ENCODE measurements at places on chromosomes 5 and 9.

DNA sequence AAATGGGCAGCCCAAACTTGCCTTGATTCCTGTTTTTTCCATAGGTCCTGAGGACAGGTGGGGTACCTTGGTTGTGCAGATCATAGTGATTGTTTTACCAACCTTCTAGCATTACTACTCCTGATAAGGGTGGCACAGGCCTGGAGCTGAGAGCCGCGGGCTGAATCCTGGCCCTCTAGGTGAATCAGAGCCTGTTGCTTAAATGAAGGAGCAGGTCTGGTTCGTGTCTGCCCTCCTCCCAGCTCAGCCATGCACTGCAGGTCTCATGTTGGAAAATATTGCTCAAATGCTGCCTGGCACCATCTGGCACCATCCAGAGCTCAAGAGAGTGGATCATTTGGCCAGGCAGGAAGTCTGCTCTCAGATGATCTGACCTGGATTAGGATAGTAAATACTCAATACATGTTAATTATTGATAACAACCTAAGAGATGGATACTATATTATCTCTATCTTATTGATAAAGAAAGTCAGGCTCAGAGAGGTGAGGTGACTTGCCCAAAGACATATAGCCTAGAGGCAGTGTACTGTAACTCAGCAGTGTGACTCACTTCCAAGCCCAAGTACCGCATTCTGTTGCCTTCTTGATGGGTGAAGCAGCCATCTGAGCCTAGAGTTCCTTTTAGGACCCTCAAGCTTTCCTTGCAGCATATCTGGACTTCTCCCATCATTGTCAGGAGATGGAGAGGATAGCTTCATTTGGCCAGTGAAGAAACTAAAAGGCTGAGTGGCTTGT is 104.3 kb upstream of the PITX1 start:
- no peak for DNase-seq

- no peak for DNase-seq
Observed at GRCh38 chr5:107724642-107725041, 53.9 kb upstream of the EFNA5 start.

GRCh38 chr5:176995122-176995490 is 11.5 kb downstream of the UIMC1 start:
- no peak for DNase-seq

- DNase-seq, result no peak
Observed at GRCh38 chr9:91933556-91934352, 16.3 kb downstream of the ROR2 start.

DNA sequence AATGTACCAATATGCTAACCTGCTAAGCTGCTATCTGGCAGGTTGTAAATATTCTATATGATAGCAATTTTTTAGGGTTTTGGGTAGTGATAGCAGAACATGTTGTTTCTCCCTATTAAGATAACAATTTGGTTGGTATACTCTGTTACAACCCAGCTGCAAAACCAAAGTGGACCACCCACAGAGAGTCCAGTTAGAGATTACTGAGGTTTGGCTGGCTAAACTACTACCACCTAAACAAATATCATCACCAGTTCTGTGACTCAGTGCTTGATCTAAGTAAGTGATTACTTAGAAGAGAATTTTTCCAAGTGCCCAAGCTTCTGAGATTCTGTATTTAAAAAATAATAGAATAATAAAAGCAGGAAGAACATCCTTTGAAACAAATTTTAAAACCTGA is 72.3 kb downstream of the XRCC4 start:
- DNase-seq, result peak; percentile 80

- DNase-seq, result no peak
Observed at GRCh38 chr9:137390553-137391410, 32.2 kb downstream of the EXD3 start.

- DNase-seq, result no peak
Observed at GRCh38 chr9:3032898-3033297, 189.0 kb upstream of the PUM3 start.

DNA sequence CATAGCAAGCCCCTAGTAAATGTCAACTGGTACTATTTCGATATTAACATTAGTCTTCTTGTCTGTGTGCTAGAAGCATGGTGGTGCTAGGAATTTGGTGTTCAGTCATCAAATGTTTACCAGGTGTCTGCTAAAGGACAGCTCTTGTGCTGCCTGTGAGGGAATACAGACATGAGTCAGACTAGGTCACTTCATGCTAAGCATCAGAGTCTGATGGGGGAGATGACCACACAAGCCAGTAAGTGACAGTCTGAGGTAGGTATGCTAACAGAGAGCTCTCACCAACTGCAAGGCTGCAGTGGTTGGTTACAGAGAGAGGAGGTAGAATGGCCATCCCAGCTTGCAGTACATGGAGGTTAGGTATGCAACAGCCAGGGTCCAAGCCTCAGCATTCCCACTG is 320.9 kb downstream of the CDK5RAP2 start:
- DNase-seq, result no peak

DNA sequence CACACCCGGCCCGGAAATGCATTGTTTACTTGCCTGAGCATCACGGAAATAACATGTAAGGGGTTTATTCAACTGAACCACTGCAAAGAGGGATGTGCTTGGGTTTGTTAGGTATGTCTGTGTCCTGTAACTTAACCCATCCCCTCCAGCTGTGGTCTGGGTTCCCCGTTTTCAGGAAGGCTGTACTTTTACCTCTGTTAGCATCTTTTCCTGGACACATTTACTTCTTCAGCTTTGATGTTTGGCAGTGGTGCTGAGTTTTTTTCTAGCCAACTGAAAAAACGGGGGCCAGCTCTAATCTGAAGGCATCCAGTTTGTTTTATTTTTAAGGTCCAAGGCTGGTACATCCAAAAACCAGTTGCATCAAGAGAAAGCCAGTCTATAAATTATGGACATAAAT is 561.8 kb downstream of the BNC2 start:
- no peak for DNase-seq

- DNase-seq, result peak; percentile 70
Observed at GRCh38 chr9:131447148-131447547, 53.3 kb downstream of the PRRC2B start.

DNA sequence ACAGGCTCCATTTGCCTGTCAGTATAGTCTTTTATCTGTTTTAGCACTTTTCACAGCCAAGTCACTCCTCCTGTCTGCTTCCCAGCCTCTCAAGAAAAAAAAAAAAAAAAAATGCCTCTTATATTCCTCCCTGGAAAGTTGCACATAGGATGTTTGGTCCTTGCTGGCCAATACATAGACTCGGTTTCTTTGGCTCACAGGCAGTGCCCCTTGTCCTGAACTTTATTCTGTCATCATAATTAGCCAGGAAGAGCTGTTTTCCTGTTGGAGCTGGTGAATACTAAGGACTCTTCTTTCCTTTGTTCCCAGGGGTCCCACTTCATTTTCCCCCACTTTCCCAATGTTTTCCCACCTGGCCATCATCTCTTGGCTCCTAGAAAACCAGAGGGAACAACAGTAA is 191.2 kb downstream of the NR3C1 start:
- DNase-seq, result no peak

DNA sequence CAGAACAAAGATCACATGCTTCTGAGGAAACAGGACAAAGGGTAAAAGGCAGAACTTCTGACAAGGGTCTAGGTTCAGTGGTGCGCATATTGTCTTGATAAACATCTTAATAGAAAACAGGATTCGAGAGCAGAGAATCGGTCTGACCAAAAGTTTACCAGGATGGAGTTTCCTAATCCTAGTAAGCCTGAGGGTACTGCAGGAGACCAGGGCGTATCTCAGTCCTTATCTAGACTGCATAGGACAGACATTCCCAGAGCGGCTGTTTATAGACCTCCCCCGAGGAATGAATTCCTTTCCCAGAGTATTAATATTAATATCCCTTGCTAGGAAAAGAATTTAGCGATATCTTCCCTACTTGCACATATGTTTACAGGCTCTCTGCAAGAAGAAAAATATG is 32.4 kb upstream of the TNFSF8 start:
- no peak for DNase-seq

DNA sequence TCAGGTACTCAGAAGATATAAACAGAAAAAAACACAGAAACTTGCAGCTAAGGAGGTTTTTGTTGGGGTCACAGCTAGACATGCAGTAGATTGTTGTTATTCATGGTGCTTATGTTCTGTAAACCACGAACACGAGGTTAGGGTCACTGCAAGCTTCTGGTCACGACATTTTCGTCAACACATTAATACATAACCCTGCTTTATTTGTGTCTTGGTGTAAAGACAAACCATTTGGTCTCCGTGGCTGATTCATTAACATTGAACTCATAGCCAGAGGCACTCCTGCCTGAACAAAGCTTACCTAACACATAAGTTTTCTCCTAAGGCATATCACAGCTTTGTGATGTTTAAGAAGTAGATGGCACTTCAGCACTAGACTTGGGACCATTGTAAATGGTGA is 16.9 kb downstream of the TEK start:
- peak; percentile 58 for DNase-seq

GRCh38 chr9:125970340-125970739 is 223.2 kb downstream of the PBX3 start:
- no peak for DNase-seq

DNA sequence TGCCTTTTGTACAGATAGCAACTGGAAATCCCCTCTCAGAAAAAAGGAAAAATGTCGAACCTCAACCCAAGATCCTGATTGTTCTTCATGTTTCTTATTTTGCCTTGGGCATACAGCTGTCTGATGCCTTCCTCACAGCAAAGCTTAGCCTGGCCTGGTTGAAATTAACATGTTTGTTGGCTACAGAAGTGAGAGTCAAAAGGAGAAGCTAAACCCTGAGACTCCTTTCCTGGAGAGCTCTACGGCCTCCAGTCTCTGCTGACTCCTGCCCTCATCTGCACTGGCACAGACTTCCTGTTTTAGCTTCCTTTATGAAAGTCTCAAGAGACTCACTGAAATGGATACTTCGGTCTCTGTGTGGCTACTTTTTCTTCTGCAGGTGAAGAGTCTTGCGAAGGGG is 186.7 kb downstream of the PARP8 start:
- DNase-seq, result no peak

DNA sequence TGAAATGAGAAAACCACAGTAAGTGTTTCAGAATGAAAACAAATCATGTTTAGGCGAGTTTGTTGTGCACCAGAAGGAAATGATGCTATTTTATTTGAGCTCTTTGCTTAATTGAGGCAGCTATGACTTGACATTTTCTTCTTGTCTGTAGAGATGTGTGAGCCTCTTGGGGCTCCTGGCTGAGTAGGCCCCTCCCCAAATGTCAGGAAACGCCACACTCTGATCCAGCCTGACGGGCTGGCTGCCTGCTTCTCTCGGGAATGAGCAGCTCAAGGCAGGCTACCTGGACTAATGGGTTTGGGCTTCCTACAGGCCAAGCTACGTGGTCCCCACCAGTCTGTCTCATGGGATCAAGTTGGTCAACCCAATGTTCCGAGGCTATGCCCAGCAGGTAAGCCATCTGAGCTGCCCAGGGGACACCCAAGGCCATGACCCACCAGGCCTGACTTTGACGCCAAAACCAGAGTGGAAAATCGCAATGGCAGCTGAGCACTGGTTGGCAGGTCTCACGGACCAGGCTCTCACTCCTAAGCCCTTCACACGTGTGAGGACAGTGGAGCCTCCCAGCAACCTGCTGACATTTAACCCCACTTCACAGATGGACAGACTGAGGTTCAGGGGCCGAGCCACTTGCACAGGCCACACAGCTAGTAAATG is 29.9 kb downstream of the USP20 start:
- DNase-seq, result no peak

GRCh38 chr9:111023128-111023527 is 15.1 kb downstream of the LPAR1 start:
- DNase-seq, result no peak

GRCh38 chr9:91177081-91177480 is 184.6 kb downstream of the AUH start:
- DNase-seq, result no peak

DNA sequence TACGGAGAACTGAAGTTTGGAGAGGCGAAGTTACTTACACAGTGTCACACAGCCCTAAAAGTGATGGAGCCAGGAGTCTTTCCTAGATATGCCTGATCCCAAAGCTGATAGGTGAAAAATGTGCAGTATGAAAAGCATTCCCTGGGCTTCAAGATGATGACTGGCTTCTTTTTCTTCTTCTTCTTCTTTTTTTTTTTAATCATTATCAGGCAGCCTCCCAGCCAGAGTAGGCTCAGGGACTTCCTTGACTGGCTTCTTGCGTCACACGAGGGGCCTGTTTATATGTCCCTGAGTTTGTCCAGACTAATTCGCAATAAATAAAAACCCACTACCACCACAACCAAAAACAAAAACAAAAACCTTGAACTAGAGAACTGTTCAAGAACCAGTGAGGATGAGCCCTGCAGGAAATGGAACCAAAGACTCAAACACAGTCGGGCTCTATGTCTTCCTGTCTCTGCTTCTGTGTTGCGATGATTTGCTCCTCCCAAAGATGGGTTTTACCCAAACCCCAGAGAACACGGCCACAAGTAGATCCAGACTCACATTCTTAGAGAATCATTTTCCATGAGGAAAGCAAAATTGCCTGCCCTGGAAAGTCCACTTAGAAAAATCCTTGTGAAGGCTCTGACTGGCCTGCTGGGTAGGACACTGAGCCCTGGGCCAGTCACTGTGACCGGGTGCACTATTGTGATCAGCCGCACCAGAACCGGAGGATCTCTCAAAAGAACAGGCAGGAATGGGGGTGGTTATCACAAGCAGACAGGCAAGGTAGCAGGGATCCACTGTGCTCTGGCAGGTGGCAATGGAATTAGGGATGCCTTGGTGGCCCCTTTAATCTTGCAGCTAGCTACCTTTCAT is 38.0 kb upstream of the ADAM19 start:
- no peak for DNase-seq

- no peak for DNase-seq
Observed at GRCh38 chr5:95331358-95331757, 46.5 kb upstream of the MCTP1 start.

DNA sequence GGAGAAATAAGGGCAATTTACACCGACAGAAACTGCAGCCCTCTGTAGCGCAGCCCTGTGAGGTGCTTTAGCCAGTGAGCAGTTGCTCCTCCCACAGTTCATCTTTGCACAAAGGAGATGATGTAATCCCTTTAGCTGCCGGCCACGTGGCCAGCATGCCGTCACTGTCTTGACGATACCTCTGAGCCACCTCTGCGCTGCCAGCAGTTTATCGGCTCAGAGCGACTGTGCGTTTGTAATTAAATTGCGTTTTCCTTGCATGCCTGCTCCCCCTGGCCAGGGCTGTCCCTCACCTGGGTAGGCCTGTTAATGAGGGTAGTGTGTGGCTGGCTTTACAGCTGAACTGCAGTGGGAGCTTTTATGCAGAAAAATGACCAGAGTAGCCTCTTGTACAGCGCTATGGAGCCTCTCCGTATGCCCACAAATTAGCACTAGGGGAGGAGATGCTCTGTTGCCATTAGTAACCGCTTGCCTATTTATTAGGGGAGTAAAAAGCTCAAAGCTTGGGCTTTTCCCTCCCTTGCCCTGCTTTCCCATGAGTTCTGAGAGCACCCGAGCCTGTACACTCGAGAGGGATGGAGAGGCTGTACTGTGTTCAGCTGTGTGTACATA is 107.0 kb downstream of the TRIO start:
- DNase-seq, result peak; percentile 88

- DNase-seq, result no peak
Observed at GRCh38 chr9:4113711-4114110, 186.2 kb downstream of the GLIS3 start.

- no peak for DNase-seq
Observed at GRCh38 chr5:111308951-111309350, 84.8 kb downstream of the CAMK4 start.

DNA sequence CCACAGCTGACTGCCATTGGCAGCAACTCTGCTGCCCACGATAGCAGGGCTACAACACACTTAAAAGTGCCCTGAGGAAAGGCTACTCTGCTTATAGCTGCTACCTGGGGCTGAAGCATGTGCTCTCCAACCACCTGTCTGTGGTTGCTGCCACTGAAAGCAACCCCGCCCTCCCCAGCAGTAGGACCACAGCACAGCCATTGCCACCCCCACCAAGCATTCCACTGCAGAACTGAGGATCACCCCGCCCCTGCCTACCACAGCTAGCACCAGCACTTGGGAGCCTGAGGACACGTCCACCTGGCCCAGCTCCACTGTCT is 85.8 kb downstream of the LPAR1 start:
- no peak for DNase-seq
